ENCODE measurements at places on chromosomes 5 and 9. TPM values are rescaled to one million over a fixed set of nuclear protein-coding genes. Genes with fewer than 3 reads are reported as not detected.

NDFIP1 gene
- total RNA-seq, result 30.5 TPM

DDX4 gene
- not detected for total RNA-seq

ORM2 gene
- total RNA-seq, result not detected

ANKRD18A gene
- total RNA-seq, result under 0.01 TPM

OSMR gene
- total RNA-seq, result 21.4 TPM

PKD2L2 gene
- not detected for total RNA-seq

FAXDC2 gene
- total RNA-seq, result 4.1 TPM

ARAP3 gene
- 28.4 TPM for total RNA-seq

FAM169A gene
- total RNA-seq, result 0.30 TPM

POMT1 gene
- 22.1 TPM for total RNA-seq

TEX48 gene
- total RNA-seq, result not detected

DIPK1B gene
- 201 TPM for total RNA-seq

PCDHB9 gene
- 0.15 TPM for total RNA-seq

ELAVL2 gene
- total RNA-seq, result not detected

KCNV2 gene
- not detected for total RNA-seq

PCDHA2 gene
- 0.15 TPM for total RNA-seq

ANKRD34B gene
- total RNA-seq, result not detected
